Pancreas (tissue), 10 donors: ENCODE measurements at places on chromosomes 5 and 9.

DNA sequence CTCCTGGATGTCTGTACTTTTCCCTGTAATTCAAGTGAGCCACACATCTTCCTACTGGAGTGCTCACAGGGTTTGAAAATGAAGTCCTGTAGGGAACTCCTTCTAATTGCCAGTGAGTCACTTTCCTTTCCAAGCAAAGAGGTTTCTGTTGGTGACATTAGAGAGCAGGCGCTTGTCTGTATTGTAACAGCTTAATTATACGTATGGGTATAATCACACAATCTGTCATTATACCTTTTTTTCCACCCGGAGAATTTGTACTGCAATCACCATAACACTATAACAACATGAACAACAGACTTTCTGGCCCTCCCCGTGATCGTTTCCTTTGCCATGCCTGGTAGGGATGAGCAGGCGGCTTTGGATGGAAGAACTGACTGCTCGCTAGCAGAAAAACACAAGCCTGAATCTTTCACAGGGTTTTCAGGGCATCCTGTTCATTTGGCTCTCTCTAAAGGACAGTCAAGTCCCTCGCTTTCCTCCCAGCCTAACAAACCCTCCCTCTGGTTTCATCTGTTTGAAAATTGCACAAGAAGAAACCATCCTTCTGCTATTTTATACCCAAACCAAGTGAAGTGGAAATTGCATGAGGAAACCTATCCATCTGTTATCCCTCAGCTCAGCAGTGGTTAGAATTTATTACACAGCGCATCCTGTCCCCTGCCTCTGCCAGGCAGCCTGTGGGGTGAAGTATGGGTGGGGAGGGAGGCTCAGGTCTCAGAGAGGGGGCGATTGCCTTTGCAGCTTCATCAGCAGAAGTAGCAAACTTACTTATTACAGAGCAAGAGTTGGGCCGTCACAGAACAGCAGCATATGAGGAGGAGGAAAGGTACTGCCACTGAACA, 307.0 kb upstream of the TLE4 start:
- DNase-seq, result no peak
- H3K27ac ChIP-seq, result no peak overlapping the region
- H3K36me3 ChIP-seq, result no peaks in the 10 kb centered on the region
- no peaks in the 10 kb centered on the region for H3K27me3 ChIP-seq
- H3K4me3 ChIP-seq, result no peak overlapping the region
- no peaks in the 10 kb centered on the region for H3K4me1 ChIP-seq

GRCh38 chr5:130710596-130710995, 454.5 kb downstream of the HINT1 start:
- H3K4me3 ChIP-seq, result no peak overlapping the region
- no peaks in the 10 kb centered on the region for H3K4me1 ChIP-seq
- H3K36me3 ChIP-seq, result no peaks in the 10 kb centered on the region
- no peaks in the 10 kb centered on the region for H3K27me3 ChIP-seq
- DNase-seq, result no peak
- no peak overlapping the region for H3K27ac ChIP-seq

GRCh38 chr9:13437866-13438265, 158.4 kb upstream of the MPDZ start:
- no peak overlapping the region for H3K27ac ChIP-seq
- no peak overlapping the region for H3K4me3 ChIP-seq
- H3K27me3 ChIP-seq, result peaks cover 3% of the 10 kb centered on the region
- H3K36me3 ChIP-seq, result no peaks in the 10 kb centered on the region
- no peaks in the 10 kb centered on the region for H3K4me1 ChIP-seq

- no peaks in the 10 kb centered on the region for H3K27me3 ChIP-seq
- no peaks in the 10 kb centered on the region for H3K36me3 ChIP-seq
- H3K4me1 ChIP-seq, result no peaks in the 10 kb centered on the region
- no peak overlapping the region for H3K27ac ChIP-seq
These were observed 210.5 kb downstream of the FSTL4 start for GRCh38 chr5:133401731-133402347.

DNA sequence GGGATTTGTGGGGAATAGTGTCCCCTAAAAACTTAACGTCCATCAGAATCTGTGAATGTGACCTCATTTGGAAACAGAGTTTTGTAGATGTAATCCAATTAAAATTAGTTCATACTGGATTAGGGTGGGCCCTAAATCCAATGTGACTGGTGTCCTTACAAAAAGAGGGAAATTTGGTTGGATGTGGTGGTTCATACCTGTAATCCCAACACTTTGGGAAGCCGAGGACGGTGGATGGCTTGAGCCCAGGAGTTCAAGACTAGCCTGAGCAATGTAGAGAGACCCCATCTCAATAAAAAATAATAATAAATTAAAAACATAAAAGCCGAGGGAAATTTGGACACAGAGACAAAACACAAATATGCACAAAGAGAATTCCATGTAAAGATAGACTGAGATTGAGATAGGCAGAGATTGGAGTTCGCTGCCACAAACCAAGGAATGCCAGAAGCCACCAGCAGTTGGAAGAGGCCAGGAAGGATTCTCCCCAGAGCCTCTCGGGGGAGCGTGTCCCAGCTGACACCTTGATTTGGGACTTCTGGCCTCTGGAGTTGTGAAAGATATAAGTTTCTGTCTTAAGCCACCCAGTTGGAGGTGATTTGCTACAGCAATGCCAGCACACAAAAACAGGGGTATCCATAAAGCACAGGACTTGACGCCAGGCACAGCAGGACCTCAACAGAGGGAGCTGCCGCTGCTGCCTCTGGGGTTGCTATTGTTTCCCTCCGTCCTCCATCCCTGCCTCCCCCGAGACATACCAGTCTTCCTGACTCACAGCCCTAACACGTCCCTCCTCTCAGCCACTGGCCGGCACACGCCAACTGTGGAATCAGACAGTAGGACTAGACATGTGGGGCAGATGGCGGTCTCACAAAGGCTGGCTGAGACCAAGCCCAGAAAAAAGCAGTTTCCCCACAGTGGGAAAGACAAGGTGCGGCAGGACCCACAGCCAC, 73.8 kb upstream of the IL17B start:
- no peak overlapping the region for H3K4me3 ChIP-seq
- peaks cover 3% of the 10 kb centered on the region for H3K4me1 ChIP-seq
- peak overlapping the region; percentile 20 for H3K27ac ChIP-seq
- H3K27me3 ChIP-seq, result no peaks in the 10 kb centered on the region
- DNase-seq, result no peak

- no peaks in the 10 kb centered on the region for H3K36me3 ChIP-seq
- no peak overlapping the region for H3K4me3 ChIP-seq
- H3K27ac ChIP-seq, result no peak overlapping the region
- H3K4me1 ChIP-seq, result no peaks in the 10 kb centered on the region
- no peak for DNase-seq
These were observed 122.3 kb upstream of the CDH10 start for GRCh38 chr5:24767086-24767485.

GRCh38 chr5:16894236-16895057, 41.6 kb downstream of the MYO10 start:
- H3K27ac ChIP-seq, result peak overlapping the region; percentile 76
- H3K4me3 ChIP-seq, result no peak overlapping the region
- H3K4me1 ChIP-seq, result peaks cover 52% of the 10 kb centered on the region
- no peaks in the 10 kb centered on the region for H3K36me3 ChIP-seq
- no peak for DNase-seq

DNA sequence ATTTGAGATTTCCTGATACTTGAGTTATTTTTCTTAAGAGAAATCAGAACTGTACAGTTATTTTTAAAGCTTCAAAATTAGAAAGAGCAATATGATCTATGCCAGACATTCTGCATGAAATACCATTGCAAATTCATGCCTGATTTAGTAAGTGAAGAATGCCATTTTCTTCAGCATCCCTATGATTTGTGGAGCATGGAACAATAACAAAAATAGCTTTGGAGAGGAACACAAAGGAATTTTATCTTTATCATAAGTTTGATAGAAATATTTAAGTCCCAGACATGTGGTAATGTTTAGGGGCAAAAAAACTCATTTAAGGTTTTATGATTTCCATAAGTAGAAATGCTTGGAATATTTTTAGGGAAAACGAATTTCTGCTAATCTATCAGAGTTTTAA, 1863.4 kb downstream of the EFNA5 start:
- no peak for DNase-seq
- H3K27me3 ChIP-seq, result no peaks in the 10 kb centered on the region
- no peak overlapping the region for H3K27ac ChIP-seq
- no peak overlapping the region for H3K4me3 ChIP-seq
